ENCODE measurements at places on chromosomes 5 and 9.

DNA sequence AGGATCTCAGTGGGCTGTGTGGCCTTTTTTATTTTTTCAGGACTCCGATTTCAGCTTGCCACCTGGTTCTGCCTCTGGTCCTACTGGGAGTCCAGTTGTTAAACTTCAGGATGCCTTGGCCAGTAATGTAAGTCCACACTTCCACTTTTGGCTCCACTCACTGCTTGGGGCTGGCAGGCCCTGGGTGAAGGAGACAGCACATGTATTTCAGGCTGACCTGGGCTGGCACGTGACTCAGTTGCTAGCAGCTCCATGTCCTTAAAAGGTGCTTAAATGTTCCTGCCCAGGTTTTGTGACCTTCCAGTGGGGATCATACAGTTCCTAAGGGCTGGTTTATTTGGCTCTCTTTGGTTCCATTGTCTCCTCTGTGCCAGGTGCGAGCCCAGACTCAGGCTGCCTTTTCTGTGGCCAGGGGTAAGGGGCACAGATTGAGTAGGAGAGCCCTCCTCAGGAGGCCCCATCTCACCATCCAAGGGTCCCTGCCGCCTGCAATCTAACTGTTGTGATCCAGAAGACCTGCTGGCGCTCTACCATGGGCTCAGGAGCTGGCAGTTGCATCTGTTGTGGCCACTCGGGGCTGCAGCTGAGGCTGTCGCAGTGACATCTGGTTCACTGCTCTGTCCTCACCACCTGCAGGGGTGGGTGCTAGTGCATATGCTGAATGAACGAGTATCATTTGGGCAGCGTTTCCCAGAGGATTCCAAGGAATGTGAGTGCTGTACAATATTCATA, 19.2 kb upstream of the POMT1 start:
- no peak for DNase-seq

DNA sequence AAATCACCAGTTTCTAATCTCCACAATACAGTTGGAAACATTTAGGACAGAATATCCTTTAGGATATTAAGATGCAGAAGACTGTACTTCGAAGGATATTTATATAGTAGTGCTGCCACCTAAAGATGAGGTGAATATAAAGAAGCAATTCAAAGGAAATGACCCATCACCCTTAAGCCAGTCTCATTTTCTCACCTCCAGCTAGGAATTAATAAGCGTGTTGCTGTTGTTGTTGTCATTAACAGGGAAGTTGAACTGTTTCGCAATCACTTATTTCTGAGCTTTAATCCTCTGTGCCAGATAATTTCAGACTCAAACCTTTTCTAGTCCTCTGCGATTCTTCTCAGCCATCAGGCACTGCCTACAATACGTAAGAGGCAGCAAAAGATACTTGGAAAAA, 7.8 kb upstream of the PURA start:
- DNase-seq = no peak

DNA sequence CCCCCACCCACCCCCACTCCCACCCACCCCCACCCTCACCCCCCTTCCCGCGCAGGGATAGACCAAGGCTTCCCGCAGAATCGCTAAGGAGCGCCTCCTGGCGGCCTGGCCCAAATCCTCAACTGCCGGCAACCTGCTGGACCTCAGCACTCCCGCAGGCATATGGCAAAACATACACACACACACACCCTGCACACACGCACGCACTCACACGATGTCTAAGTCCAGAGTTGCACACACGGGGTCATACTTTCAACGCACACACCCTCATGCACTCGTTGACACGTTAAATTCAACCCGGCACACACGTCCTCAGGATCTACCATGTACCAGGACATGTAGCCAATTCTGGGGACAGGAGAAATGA, 1.7 kb downstream of the CPLX2 start:
- no peak for DNase-seq

DNA sequence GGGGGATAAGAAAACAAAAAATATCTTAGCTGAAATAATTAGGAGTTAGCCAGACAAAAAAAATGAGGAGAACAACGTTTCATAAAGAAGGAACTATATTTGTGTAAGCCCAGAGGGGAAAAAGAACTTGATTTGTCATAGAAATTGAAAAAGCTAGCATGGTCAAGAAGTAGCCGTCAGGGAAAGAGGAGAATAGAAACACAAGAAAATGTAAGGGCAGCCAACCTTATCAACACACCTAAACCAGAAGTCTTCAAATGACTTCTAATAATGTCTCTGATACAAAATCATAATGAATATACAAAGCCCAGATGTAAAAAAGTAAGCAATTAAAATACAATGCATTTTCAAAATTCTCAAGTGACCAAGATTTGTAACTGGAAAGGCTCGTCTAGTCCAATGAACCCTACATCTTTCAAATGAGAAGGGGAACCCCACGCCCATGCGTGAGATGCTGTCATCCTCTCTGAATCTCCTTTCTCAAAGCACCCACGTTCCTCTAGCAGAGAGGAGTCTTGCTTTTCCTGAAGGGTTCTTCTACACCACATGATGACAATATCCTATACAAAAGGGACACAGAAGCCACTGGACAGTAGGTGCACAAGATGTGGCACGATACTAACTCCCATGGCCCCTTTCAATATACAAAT, 103.7 kb downstream of the ARL15 start:
- DNase-seq = no peak

- no peak for DNase-seq
These were observed 106.3 kb upstream of the NR3C1 start for GRCh38 chr5:143509758-143510221.

DNA sequence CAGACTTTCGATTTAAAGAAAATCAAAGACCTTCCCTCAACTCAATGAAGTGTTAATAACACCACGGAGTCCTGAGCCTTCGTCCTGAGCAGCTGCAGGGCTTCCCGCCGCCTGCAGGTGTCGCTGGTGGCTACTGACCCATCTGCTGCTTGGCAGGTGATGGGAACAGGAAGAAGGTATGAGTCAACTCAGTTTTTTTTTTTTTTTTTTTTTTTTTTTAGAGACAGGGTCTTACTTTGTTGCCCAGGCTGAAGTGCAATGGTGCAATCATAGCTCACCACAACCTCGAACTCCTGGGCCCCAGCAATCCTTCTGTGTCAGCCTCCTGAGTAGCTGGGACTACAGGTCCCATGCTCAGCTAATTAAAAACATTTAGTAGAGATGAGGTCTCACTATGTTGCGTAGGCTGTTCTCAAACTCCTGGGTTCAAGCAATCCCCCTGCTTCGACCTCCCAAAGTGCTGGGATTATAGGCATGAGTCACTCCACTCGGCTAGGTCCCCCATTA, 185.7 kb upstream of the IL12B start:
- peak; percentile 18 for DNase-seq

DNA sequence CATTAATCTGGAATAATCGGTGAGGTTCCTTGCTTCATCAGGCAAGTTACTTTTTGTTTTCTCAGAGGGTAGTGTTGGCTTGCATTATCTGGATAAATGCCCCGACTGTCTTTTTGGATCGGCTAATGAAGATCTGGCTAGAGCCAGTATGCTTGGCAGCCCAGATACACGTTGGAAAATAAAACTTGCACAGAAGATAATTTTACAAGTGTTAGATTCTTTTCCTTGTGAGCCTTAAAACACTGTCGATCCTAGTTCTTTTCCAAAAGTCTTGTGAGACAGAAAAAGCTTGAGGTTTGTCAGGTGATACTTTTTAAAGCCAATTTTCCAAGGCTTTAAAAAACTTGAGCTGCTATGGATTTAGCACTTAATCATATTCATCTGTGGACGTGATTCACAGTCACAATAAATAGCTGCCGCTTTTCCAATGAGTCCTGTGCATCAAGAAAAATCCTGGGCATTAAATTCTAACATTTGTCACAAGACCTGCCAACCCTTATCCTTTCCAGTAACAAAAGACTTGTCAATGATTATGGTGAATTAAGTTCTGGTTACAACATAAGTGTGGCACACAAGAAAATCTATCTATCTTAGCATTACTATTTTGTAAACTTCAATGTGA, 68.5 kb downstream of the PRLR start:
- DNase-seq = no peak

DNA sequence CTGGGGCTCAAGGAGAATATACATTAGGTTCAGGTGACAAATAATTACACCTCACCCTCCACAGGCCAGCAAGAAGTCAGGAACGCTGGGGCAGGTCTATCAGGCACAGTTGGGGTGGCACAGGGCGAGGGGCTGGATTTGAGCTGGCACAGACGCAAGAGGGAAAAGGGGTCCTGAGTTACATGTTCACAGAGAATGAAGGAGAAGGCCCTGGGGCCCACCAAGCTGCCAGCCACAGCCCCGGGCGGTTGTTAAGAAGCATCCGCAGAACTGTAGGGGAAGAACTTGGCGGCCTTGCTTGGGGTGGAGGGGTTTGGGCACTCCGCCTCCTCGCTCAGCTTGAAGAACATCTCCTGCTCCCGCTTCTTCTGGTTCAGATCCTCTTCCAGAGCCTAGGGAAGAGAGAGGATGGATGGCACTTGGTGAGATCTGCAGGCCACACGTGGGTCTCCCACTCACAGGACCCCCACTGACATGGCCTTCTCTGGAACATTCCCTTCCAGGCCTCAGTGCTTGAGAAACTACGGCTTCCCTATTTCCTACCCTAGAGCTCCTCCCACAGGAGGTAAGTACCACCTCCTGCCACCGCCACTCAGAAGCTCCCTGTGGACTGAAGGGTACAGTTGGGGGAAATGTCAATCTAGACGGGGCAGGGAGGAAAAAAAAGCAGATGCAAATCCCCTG, 38.3 kb upstream of the FBXW11 start:
- no peak for DNase-seq

DNA sequence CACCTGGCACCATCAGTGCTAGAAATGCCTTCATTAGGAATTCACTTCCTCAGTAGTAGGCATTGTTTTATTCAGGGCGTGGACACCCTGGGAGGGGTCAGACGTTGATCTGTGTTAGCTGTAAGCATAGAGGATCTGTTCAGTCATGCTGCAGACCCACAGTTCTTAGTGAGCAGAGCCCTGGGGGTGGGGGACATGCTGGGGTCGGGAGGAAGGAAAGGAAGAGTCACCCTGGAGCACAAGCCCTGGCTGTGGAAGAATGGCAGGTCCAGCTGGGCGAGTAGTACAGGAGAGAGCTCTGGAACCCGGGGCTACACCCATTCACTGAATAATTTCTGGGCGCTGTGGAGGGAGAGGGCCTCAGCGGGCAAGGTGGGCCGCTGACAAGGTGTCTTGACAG, 172.5 kb downstream of the FSTL4 start:
- no peak for DNase-seq

DNA sequence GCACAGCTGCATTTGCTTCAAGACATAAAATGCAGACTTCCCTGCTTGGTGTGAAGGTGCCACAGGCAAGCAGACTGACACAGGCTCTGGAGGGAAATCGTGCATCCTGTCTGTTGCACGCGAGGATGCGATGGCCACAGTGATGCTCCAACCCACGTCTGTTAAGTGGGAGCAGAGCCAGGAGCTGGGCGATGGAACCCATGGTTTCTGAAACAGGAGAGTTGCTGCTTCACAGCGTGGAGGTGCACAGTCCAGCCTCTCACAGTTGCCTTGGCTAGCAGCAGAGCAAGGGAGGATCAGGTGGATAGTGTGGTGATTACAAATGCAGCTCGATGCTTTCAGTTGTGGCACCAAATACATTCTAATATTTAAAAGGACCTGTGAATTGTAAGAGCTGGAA, 108.8 kb downstream of the TENT4A start:
- DNase-seq = no peak

DNA sequence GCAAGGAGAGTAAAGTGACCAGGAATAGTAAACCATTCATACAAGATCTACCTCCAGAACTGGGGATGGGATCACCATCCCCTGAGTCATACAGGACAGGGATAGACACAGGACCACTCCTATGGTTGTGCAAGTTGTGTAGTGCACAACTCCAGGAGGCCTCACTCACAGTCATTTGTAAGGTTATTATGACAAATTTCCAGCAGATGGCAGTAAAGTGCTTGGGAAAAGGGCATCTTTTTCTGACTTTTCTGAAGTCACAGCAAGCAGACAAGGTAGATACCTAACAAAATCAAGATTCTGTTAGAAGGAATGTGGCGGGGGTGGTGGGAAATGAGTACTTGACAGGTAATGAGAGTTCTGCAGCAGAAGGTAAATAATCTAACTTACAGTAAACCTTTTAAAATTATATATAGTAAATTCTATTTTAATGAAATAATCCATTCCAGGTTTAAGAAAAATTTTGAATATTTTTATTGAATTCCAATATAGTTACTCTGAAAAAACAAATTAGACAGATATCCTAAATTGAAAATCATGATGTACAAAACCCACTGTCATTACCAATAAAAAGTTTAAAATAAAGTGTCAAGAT, 16.7 kb upstream of the KIF27 start:
- no peak for DNase-seq

GRCh38 chr5:179245031-179245430, 100.2 kb downstream of the ADAMTS2 start:
- no peak for DNase-seq

- DNase-seq = no peak
These were observed 522.3 kb downstream of the MAT2B start for GRCh38 chr5:164027738-164028137.

DNA sequence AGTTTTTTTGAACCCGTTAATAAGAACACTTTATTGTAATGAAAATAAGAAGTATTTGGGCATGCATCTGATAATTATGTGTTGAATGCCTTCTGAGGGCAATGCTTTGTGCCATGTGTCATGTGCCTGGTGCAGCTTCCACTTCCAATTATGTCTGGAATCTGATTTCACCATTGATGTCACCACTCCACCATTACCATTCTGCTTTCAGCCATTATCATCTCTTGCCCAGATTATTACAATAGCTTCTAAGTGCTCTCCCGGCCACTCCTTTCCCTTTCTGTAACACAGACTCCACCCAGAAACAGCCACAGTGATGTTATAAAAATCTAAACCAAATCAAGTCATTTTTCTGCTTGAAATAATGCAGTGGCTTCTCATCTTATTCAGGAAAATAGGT, 171.7 kb downstream of the C9orf152 start:
- DNase-seq = no peak

- no peak for DNase-seq
These were observed 181.8 kb downstream of the NXNL2 start for GRCh38 chr9:88716596-88717290.

- no peak for DNase-seq
These were observed 507.4 kb downstream of the RASEF start for GRCh38 chr9:82555431-82556051.

GRCh38 chr5:132262882-132263547, 5.5 kb downstream of the PDLIM4 start:
- no peak for DNase-seq

GRCh38 chr5:159459951-159460538, 129.8 kb upstream of the IL12B start:
- no peak for DNase-seq

- DNase-seq = no peak
These were observed 163.8 kb downstream of the SEC61B start for GRCh38 chr9:99385814-99386279.

DNA sequence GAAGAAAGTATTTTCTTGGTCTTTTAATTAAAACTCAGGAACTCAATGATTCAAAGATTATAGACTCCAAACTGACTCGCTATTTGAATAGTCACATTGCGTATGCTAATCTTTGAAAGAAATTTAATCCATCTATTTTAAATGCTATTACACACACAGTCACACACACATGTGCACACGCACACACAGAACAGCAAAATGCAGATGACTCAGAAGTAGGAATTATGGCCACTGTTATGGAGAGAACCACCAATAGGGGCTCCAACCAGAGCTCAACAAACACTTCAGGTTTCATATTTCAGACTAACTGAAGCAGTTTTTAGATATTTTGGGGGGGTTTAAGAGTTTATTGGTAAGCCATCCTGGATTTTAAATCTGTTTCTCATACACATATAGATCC, 1917.9 kb downstream of the EFNA5 start:
- DNase-seq = no peak

All from stimulated activated CD8-positive, alpha-beta memory T cell treated with anti-CD3 and anti-CD28 coated beads, Interleukin-4, amount 100 ng/mL, for 4 hours (primary cell).